ENCODE measurements at places on chromosomes 12 and 14.

DNA sequence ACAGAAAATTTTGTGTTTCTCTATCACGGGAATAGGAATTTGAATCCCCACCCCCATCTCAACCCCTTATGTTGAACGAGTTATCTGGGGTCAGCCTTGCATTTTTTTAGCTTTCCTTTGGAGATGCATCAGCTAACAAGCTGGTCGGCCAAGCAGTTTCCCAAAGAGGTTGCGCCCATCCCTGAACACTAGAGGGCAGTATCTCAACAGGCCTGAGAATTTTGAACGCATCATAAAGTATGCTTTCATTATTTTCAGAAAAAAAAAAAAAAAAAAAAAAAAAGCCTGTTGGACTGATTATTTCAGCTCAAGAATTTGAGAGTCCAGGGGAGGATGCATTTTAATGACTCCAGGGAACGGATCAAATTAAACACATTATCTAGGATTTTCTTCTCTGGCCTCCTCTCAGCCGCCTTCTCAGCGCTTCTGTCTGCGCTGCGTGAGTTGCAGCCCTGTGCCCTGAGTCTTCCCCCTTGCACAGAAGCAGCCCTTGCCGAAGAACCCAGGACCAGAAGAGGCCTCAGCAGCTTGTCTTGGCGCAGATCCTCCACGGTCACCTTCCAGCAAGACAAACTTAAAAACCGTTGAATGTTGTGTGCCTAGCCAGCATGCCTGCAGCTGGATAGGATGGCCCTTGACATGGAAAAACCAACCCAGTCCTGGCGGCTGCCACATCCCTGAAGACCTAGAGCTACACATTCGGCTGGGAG is 76.6 kb upstream of the GZMB start:
- DNase-seq, result peak; percentile 54

DNA sequence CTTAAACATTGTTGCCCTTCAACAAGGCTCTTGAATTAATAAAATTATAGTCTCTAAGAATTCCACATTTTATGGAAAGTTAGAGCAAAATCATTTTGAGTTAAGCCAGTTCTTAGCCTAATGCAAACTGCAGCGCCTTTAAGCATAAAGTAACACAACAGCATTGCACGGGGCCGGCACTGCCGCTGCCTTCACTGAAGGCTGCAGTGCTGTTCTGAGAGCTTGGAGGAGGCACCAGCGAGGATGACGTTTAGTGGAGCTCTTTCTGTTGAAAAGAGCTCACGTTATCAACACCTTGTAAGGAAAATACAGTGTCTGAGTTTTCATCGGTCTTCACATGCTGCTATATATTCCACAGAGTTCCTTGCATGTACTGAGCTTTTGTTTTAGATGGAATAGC is 38.3 kb upstream of the DYNC1H1 start:
- DNase-seq, result no peak

DNA sequence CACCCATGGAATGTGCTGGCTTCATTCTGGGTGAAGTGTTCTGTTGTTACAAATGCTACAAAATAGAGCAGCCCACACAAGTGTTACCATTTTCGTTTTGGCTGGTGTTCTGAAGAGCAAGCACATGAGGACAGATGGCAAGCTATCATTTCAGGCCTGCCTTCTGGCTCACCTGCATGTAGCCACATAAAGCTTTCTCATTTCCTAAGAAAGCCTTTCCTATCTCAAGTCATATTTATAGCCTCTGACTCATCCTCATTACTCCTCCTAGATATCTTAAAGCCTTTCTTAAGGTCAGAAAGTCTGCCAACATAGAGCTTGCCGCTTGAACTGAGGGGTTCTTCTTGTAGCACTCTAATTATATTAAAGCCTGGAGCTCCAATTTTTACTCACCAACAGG is 89.0 kb downstream of the PTPRR start:
- DNase-seq, result peak; percentile 33

DNA sequence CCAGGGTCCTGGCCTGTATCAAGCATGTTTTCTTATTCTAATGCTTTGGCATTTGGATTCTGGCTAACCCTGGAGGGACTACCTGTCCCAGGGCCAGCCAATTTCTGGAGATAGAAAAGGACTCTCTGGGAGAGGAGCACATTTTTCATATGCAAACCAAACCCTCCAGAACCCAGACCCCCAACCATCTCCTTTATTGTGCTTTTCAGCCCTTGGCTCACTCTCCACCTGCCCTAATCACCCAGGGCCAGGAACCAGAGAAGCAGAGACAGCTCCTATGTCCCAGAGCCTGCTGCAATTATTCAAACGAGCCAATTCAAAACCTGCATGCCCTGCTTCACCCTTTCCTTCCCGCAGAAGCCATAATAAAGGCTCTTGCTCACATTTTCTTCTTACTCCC is 23.8 kb downstream of the HSPB8 start:
- DNase-seq, result no peak

DNA sequence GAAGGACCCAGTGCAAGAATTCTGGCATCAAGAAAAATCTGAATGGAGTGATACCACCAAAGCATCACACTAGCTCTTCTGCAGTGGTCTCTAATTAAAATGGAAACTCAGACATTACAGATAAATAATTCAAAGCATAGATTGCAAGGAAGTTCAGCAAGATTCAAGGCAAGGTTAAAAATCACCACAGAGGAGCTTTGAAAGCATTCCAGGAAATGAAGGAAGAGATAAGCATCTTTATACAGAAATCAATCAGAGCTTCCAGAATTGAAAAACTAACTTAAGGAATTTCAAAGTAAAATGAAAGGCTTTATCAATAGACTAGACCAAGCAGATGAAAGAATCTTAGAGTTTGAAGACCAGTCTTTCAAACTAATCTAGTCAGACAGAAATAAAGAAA is 20.4 kb upstream of the GLIPR1 start:
- DNase-seq, result no peak

DNA sequence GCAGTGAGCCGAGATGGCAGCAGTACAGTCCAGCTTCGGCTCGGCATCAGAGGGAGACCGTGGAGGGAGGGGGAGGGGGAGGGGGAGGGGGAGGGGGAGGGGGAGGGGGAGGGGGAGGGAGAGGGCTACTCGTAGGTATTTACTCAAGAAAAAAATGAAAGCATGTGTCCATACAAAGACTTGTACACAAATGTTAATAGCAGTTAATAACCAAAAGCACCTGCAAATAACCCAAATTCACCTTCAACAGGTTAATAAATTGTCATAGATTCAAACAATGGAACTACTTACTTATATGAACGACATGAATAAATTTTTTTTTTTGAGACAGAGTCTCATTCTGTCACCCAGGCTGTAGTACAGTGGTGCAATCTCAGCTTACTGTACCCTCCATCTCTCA is 152.4 kb downstream of the BRMS1L start:
- DNase-seq, result no peak

DNA sequence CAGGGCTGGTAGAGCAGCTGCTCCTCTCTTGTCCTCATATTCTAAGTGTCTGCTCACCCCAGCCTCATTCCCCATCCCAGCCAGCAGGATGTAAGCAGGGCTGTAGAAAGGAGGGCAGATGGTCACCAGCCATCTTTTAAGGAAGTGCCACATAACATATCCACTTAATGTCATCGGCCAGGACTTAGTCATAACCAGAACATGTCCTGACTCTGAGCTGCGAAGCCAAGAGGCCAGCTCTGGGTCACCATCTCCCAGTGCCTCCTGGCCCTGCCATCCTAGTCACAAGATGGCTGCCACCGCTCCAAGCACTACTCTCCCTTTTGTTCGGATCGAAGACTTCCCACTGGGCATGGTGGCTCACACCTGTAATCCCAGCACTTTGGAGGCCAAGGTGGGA is 123.9 kb downstream of the PLXNC1 start:
- DNase-seq, result no peak

- no peak for DNase-seq
Measured at GRCh38 chr12:42707312-42708226, 118.0 kb upstream of the PRICKLE1 start.

DNA sequence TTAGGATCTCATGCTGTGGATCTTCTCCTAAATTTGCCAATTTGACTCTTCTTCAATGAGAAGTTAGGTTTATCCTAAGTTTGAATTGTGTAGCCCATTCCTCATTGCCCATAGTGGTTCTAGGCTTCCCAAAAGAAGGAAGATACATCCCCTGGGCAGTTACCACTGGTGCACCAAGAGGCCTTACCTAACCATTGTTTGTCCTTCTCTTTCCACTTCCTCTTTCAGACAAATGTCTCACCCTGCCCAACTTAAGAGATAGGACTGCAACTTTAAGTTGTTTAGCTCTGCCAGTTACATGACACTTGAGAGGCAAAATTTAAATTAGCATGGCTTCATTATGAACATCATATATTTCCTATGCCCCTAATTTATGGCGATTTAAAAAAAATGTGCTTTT is 9.4 kb upstream of the KCNH3 start:
- no peak for DNase-seq

DNA sequence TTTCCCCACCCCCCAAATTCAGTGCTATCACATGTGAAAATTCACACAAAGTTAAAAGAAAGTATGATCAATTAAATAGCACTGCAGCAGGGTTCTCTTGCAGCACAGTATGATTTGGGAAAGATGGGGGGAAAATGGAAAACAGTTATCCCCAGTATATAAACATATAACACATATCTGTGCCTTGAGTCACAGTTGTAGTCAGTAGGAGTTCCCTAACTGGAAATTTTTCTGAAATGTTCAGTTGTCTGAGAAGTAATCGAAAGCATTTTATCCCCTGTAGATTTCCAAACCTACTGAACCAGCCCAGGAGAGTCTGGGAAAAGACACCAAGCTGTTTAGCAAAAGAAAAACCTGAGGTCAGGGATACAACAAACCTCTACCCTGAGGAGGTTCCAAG is 47.0 kb downstream of the C12orf50 start:
- DNase-seq, result peak; percentile 76

- no peak for DNase-seq
Measured at GRCh38 chr12:124534776-124535740, 32.4 kb downstream of the NCOR2 start.

DNA sequence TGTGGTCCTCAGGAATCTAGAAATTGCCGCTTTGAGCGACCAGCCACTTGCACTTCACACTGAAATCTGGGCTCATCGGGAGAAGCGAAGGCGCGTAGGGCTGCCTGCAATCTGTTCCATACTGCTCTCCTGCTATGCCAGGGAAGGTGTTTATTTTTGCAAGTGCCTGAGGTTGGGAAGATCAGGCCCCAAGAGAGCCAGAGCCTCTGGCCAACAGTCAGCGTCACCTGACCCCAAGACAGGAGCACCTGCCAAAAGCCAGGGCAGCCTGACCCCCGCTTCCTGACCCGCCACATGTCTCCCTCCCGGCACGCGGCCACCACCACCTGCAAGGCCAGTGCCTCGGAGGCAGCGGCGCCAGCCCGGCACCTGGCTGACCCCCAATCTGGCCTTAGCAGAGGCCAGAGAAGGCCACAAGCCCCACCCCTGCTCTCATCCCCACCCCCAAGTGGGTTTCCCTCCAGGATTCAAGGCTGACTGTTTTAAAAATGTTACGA is 94.4 kb downstream of the CHGA start:
- DNase-seq, result no peak

GRCh38 chr14:75542588-75543091 is 20.4 kb downstream of the BATF start:
- no peak for DNase-seq

GRCh38 chr12:12156116-12156515 is 85.4 kb downstream of the BCL2L14 start:
- no peak for DNase-seq

DNA sequence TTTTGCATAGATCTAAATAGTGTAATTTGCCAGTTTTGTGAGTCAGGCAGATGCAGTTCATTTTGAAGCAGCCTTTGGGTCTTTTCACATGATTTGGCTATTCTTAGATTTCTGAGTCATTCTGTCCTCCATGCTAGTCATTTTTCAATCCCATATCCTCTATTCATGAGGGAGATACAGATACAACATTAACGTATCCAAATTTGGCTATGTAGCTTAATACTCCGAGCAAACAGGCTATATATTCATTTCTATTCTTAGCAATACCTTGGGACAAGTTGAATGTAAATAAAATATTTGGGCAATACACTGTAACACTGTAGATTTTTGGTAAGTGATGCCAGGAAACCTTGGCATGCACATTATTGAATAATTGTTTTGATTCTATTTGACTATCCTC is 270.7 kb upstream of the PDE3A start:
- peak; percentile 93 for DNase-seq

DNA sequence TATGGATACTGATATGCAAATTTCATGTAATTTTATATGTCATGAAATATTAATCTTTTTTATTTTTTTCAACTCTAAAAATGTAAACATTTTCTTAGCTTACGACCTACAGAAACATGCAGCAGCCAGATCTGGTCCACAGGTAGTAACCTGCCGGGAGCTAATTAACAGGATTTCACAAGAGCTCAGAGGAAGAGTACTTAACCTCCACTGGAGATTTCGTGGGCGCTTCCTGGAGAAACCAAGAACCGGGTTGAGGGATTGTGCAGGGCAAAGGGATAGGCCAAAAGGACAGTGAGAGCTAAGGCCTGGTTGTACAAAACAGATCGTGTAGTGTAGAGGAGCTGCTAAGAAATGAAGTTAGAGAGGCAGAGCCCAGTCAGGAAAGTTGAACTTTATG is 315.7 kb downstream of the PAWR start:
- no peak for DNase-seq

- peak; percentile 85 for DNase-seq
Measured at GRCh38 chr14:68593806-68594536, 198.9 kb downstream of the ZFP36L1 start.

DNA sequence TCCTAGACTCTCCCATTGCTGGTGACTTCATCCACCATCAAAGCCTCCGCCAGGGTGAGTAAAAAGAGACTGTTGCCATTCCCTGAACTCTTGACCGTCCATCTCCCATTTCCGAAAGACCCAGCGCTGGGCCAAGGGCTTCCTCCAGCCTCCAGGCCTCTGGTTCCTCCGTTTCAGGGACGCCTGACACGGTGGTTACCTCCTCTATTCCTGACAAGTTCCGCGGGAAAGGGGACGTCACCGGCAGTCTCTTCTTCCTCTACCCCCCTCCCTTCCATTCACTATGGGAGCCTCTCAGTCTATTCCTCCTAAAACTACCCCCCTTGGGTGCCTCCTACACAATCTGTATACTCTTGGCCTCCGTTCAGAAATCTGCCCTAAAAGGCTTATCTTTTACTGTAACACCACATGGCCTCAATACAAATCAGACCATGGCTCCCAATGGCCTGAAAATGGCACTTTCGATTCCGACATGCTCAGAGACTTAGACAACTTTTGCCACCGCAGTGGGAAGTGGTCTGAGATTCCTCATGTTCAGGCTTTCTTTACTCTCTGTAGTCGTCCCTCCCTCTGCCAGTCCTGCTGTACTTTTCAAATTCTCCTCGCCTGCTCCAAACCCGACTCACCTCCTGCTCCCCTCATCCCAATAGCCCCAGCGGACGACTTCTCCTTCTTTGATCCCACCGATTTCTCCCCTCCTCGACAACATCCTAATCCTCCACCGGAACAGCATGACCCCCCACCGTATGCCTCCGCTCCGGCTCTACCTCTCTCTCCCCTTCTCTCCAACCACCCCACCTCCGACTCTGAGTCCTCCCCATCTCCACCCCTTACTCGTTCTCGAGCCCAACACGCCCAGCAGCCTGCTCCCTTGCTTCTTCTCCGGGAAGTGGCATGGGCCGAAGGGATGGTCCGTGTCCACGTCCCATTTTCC is 70.4 kb downstream of the MOK start:
- no peak for DNase-seq

GRCh38 chr12:30850684-30851083 is 75.9 kb upstream of the TSPAN11 start:
- no peak for DNase-seq
